Fibroblast of skin of left quadriceps (primary cell): ENCODE measurements at places on chromosomes 7 and 10.
A peak's percentile ranks its signal among the peaks of the same experiment; 100 is the strongest.

DNA sequence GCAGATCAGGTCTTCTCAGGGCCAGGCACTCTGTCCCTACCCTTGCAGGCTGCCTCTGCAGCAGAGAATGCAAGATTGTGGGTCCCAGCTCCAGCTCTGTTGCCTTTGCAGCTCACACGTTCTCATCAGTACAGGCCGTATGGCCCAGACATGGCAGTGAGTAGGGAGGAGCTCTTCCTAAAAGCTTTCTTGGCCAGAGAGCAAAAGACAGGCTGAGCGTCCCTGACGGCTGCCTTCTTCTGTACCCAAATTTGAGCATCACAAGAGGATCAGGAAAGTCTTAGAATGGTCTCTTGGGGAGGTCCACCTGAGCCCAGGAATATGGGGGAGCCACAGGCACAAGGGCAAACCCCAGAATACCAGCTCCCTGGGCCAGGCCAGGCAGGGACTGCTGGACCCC, 266.3 kb upstream of the ZMIZ1 start:
- no peak for DNase-seq

DNA sequence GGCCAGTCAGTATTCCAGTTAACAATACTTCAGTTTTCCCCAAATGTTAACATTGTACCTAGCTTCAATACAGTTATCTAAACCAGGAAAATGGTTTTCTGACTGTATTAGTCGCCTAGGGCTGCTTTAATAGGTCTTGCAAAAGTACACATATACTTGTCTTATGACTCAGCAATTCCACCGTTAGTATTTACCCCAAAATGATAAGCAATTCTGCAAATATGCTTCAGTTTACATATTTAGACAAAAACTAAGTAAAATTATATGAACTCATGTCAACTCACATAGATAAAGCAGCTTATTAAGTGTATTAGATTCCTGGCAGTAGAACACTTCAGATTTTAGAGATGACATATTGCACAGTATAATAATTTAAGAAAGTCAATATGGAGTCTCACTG, 363.3 kb downstream of the ARL4A start:
- peak; percentile 23 for DNase-seq

- DNase-seq = no peak
These were observed 71.5 kb downstream of the XPNPEP1 start for GRCh38 chr10:109851616-109852474.

- DNase-seq = no peak
These were observed 7.6 kb downstream of the CLEC2L start for GRCh38 chr7:139531094-139531493.

GRCh38 chr10:100745882-100746783, 751 bp downstream of the PAX2 start:
- no peak for DNase-seq

DNA sequence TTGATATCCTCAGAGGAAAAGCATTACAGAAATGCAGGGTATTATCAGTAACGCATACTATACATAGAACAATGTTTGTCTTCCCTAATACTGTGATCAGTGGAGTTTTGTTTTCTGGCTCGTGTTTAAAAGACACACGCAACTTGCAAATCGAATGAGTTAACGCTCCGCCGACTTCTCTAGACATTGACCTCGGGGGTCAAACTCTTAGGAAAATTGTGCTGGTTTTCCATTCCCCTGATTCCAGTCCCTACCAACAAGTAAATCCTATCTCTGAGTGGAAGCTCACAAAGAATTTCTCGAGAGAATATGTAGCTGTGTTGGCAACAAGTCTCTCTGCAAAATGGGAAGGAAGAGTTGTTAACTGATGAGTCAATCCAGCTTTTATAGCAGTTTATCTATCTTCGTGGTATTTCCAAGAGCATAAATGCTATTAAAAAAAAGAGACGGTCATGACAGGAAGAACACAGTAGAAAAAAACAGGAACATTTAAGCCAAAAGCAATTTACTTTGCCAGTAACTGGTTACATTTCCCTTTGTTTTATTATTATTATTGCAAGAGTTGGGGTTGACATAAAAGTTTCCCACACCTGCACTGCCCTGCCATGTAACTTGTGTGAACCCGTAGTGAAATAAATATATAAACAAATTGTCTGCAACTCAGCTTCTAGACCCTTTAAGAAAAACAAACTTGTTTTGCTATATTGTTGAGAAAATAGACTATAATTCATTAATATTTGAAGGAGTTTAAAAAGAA, 144.4 kb downstream of the ARID5B start:
- DNase-seq = peak; percentile 90

DNA sequence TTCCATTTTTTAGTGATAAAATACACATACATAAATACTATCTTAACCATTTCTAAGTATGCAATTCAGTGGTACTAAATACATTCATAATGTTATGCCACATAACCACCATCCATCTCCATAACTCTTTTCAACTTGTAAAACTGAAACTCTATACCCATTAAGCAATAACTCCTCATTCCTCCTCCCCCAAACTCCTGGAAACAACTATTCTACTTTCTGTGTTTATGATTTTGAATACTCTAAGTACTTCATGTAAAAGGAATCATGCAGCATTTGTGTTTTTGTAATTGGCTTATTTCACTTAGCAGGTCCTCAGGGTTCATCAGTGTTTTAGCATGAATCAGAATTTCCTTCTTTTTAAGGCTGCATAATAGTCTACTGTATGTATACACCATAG, 131.8 kb downstream of the TES start:
- no peak for DNase-seq

DNA sequence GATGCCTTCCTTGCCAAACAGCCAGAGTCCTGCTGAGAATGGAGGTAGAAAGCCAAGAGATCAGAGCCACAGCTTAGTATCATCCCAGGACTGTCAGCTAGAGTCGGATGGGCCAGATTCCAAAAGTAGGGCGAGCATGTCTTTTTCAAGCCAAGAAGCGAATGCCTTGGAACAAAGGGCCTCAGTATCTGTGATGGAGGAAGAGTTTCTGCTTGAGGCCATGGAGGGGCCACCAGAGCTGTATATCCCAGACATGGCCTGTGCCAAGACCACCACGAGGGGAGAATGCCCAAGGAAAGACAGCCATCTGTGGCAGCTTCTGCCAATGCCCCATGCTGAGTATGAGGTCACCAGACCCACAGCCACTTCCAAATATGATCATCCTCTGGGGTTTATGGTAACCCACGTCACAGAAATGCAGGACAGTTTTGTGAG, 44.3 kb upstream of the PPP1R17 start:
- no peak for DNase-seq

- DNase-seq = no peak
These were observed 36.4 kb upstream of the DLX6 start for GRCh38 chr7:96968981-96969380.

GRCh38 chr10:77784856-77785255, 141.7 kb downstream of the DLG5 start:
- DNase-seq = no peak

- DNase-seq = peak; percentile 99
These were observed 85.2 kb downstream of the HGF start for GRCh38 chr7:81684514-81685269.

DNA sequence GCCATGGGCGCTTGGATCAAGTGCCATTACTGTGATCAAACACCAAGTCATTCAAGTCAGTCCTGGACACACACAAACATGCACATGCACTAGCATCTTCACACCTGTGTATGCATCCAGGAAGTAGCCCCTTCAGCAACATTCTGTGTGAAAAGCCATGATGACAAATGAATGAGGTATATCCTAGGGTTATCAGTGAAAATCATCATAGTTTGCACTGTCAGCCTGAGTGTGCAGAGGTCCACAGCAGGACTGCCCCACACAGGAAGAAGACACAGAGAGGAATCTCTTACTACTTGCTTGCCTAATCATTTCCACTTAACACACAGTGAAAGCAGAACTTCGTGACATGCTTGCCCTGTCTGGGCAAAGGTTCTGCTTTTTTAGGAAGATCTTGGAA, 184.0 kb upstream of the ADO start:
- DNase-seq = no peak

GRCh38 chr10:13684806-13685482, 98.2 kb downstream of the PRPF18 start:
- DNase-seq = peak; percentile 86

GRCh38 chr7:92634205-92634604, 44.0 kb upstream of the FAM133B start:
- DNase-seq = peak; percentile 36

GRCh38 chr7:131300078-131300477, 27.6 kb upstream of the MKLN1 start:
- no peak for DNase-seq

DNA sequence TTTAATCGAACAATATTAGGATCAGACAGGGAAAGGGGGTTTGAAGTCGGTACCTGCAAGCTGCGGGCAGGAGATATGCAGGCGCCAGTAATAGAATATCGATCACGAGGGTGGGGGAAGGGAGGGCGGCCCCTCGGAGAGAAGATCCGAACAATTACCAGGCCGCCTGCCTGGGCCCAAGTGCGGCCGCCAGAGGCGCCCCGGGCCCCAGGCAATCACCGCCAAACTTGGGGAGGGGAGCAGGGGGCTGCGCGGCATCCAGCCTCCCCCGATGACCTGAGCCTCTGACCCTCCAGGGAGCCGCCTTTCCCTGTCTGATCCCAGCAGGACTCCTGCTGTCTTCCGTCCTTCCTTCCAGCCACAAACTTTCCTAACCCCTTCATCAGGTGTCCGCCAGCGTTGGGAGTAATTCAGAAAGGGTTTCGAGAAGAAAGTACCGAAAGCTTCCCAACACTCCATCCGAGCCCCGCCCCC, 1.1 kb downstream of the NKX1-2 start:
- DNase-seq = no peak

- DNase-seq = no peak
These were observed 73.7 kb downstream of the FOXL3 start for GRCh38 chr7:363626-364025.

DNA sequence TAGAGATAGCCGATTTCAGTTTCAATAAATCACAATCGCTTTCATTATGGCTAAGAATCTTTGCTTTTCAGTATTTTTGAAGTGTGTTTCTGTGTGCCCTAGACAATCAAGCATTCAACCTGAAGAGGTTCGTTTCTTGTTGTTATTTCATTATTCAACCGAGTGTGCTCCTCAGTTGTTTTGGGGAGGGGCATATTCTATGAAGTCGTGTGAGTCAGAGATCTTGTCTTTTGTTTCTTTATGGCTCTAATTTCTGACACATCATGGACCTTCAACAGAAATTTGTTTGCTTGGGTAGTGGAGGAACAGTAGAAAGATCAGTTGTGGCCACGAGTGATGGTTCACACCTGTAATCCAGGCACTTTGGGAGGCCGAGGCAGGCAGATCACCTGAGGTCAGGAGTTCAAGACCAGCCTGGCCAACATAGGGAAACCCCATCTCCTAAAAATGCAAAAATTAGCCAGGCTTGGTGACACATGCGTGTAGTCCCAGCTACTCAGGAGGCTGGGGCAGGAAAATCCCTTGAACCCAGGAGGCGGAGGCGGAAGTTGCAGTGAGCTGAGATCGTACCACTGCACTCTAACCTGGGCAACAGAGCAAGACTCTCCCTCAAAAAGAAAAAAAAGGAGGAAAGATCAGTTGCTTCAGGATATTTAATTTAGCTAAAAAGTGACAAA, 38.3 kb downstream of the C1QL3 start:
- no peak for DNase-seq

- no peak for DNase-seq
These were observed 98.2 kb downstream of the UNCX start for GRCh38 chr7:1330801-1331425.

- DNase-seq = no peak
These were observed 23.9 kb upstream of the CCAR1 start for GRCh38 chr10:68697106-68697505.
